ENCODE measurements at places on chromosomes 5 and 9.

GRCh38 chr9:36328798-36329411 lies 70.7 kb upstream of the GNE start:
- peak; percentile 66 for DNase-seq

DNA sequence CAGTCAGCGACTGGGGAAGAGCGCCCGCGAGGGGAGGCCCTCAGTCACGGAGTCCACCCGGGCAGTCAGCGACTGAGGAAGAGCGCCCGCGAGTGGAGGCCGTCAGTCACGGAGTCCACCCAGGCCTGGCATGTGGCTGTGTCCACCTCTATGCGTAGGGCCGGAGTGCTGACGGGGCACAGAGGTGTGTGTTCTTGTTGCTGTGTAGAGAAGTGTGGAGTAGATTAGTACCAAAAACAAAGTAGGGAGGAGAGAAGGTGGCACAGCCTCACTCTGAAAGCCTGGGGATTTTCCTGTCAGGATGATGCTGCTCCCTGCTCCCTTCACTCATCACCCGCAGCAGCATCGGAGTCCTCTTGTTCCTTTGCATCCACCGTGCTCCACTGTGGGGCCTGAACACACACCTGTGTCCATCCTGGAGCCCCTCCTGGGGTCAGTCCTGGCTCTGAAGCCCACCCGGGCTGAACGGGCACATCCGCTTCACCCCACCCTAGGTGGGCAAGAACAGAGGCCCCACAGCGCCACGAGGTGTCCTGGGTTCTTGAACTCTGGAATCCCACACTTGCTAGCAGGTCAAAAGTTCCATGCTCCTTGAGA lies 37.9 kb downstream of the AHRR start:
- no peak for DNase-seq

GRCh38 chr5:40781843-40782409 lies 16.2 kb downstream of the PRKAA1 start:
- no peak for DNase-seq

- no peak for DNase-seq
Measured at GRCh38 chr9:35406183-35406959, 83.5 kb upstream of the RUSC2 start.

DNA sequence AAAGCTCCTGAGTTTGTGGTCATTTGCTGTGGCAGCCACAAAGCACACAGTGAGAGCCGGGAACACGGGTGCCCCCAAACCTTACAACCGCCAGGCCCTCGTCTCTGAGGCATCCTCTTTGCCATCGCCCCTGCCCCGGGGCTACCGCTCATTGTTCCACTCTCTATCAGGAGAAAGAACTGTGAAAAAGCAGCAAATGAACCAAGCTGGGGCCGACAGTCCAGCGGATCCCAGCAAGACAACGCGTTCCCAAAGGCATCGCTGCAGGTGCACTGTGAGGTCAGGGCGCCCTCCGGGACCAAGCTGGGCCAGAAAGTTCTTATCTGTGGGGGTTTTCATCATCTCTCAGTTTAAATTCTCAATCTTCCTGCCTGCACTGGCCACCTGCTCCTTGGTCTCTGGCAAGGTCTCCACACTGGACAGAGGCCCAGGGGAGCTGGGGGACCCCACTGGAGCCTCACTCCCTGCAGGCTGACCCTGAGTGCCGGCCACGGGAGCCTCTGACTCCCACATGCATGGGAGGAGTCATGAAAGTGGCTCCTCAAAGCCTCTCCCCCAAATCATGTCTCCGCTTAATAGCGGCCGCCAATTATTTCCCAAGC lies 32.1 kb downstream of the VAV2 start:
- no peak for DNase-seq

- DNase-seq = no peak
Measured at GRCh38 chr9:5767968-5768932, 64.7 kb downstream of the ERMP1 start.

DNA sequence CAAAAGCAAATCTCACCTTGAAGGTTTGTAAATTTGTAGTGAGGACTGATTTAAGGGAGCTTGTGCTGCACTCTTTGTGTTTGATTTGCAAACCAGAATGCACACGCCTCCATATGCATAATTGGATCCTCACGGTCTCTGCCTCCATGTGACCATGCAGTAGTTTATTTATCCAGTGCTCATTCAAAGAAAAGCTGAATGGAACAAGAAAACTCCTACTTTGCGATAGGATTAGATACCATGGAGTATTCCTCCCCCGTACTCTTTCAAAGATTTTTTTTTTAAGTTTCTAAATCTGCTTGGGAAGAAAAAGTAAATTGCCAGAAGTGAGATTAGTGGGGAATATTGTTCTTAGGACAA lies 290.4 kb upstream of the TUT7 start:
- DNase-seq = no peak

DNA sequence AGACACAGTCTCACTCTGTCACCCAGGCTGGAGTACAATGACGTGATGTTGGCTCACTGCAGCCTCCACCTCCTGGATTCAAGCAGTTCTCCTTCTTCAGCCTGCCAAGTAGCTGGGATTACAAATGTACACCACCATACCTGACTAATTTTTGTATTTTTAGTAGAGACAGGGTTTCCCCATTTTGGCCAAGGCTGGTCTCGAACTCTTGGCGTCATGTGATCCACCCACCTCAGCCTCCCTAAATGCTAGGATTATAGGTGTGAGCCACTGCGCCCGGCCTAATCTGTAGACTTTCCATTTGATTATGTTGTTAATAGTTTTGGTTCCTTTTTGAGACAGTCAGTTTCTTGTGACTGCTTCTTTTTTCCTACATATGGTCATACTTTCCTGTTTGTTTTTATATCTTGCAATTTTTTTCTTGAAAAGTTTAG lies 31.0 kb downstream of the MTREX start:
- no peak for DNase-seq

GRCh38 chr5:134594797-134595457 lies 37.7 kb downstream of the SAR1B start:
- no peak for DNase-seq

- peak; percentile 95 for DNase-seq
Measured at GRCh38 chr9:118459913-118460312, 755.7 kb downstream of the TLR4 start.

Measured in NCI-H748 treated with DMSO at 0.1 percent for 48 hours (cell line).